Stimulated activated CD8-positive, alpha-beta memory T cell treated with anti-CD3 and anti-CD28 coated beads, Interleukin-4, amount 100 ng/mL, for 1 hour (primary cell): ENCODE measurements at places on chromosomes 4 and X.

DNA sequence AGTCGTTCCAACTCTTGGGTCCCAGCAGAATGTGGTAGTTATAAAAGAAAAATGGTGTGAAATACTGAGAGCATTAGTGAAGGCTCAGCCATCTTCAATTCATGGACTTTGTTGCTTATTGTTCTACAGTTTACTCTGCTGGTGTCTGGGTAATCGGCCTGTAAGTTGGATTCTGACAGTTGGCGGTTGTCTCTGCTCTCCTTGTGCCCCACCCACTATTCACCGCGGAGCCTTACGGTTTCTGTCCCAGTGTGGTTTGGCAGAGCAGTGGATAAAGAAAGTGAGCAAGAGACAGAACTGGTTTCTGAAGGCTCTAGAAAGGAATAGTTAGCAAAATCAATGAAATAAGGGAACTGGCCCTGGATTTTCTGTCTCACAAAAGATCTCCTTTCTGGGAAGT is 9.1 kb downstream of the LONRF3 start:
- DNase-seq: no peak

GRCh38 chr4:77751764-77752163 is 67.4 kb downstream of the CNOT6L start:
- DNase-seq: no peak

GRCh38 chrX:54509400-54509799 is 13.4 kb upstream of the FGD1 start:
- DNase-seq: no peak

DNA sequence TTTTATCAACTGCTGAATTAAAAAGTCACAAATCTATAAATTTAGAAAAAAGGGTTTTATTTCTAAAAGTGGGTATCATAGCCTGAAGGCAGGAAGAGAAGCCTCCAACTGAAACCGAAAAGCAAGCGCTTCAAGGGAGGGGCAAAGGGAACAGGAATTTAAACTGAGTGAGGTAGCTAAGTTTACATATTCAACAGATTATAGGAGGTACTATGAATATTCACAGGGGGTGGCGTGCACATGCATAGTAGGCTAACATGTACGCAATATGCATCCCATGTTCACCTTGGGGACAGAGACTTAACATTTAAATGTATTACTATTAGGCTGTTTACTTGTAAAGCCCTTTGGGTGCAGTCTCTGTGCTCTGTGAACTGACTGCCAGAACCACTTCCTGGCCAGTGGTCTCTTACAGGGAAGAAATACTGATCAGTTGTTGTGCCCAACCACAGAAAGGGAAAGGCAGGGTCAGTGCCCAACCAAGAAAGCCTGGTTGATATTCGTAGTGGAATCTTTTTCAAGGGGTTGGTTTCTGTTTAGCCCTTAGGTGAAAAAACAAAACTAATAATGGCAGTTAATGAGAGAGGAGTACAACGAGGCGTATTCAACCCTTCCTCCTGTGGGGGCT is 168.7 kb upstream of the GALNTL6 start:
- DNase-seq: no peak

GRCh38 chrX:52577464-52578173 is 60.8 kb upstream of the XAGE1B start:
- no peak for DNase-seq

DNA sequence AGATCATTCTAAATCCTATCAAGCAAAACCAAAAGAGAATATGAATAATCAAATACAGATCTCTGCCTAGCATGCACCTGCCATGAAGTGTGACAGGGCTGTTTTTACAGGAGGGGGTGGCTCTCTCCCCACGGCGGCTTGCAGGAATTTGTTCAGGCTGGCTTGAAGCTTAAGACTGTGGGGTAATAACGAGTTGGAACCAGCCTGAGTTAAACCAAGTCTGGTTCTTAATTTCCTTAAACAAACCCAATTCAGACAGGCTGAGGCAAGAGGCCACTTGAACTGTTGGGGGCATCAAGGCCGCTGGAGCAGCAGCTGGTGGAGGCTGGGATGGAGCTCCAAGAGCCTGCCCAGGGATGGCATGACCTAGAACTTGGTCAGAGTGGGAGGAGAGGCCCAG is 45.1 kb upstream of the LGI2 start:
- DNase-seq: no peak

GRCh38 chr4:152524427-152524826 is 11.5 kb downstream of the FBXW7 start:
- DNase-seq: no peak

- no peak for DNase-seq
These were observed 233.2 kb downstream of the ARHGAP10 start for GRCh38 chr4:147965056-147965455.

GRCh38 chr4:77434299-77435092 is 171.1 kb upstream of the CXCL13 start:
- no peak for DNase-seq

- DNase-seq: no peak
These were observed 115.2 kb upstream of the AGA start for GRCh38 chr4:177557416-177557815.

DNA sequence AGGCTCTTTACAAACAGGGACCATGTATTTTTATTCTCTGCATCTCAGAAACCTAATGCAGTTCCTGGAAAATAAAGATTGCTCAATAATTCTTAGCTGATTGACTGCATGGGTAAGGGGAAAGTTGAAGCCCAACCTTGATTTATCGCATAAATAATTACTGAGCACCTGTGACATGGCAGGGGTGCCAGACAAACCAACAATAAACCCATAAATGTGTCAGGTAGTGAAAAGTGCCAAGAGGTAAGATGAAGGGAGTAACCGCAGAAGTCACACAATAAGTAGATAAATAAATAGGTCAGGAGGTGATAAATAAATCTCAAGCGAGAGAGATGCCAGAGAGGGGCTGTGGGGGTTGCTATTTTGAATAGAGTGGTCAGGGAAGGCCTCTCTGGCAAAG is 20.1 kb upstream of the AP1S2 start:
- no peak for DNase-seq

GRCh38 chr4:127698789-127699200 is 31.4 kb upstream of the SLC25A31 start:
- DNase-seq: no peak

DNA sequence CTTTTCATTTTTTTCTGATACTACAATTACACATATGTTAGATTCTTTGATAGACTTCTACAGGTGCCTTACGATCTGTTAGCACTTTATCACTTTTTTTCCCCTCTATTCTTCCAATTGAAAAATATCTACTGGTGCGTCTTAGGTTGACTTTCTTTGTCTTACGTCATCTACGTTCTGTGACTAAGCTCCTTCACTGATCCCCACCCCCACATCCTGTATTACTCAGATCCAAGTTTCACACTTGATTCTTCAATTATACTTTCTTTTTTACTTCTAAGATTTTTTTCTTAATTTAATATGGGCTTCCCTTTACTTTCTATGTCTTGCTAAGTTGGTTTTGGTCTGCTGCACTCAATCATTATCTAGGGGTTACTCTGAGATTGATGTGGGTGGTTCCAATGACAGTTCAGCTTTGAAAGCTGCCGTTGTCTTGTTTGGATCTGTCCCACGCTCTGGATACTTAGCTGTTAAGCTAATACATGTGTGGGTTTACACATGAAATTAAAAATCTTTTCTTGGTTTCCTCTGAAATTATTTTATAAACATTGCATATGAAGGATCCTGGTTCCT is 1321.1 kb downstream of the RAPGEF2 start:
- no peak for DNase-seq

- DNase-seq: no peak
These were observed 529.1 kb upstream of the PCDH10 start for GRCh38 chr4:132619968-132620367.

DNA sequence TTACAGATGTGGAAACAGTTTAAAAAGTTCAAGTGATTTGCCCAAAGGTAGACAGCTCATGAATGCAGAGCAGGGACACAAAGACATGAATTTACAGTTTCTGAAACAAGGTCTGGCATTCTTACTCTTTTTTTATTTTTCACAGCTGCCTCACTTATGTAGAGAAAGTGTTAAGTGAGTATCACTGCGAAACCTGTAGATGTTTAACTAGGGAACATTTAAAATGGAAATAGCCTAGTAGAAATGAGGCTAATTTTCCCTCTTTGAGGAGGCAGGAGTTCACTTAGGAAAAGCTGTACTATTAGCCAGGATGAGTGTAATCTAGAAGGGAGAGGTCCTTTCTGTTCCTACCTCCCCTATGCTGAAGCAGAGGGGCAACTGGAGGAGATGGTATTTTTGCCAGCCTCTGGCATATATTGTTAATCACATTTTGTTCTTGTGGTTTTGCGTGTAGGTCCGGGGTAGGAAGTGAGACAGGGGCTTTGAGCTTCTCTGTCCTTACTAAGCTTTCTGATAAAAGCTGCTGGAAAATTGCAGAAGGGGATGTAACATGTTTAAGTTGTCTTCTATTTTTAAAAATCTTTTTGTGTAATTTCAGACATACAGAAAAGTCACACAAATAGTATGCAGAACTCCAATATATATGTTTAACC is 492.8 kb upstream of the NR3C2 start:
- no peak for DNase-seq

- DNase-seq: no peak
These were observed 19.5 kb upstream of the NFXL1 start for GRCh38 chr4:47933840-47934239.

GRCh38 chrX:14051416-14051815 is 21.7 kb upstream of the GEMIN8 start:
- no peak for DNase-seq

GRCh38 chrX:120769576-120770341 is 105.9 kb downstream of the CT47B1 start:
- no peak for DNase-seq

DNA sequence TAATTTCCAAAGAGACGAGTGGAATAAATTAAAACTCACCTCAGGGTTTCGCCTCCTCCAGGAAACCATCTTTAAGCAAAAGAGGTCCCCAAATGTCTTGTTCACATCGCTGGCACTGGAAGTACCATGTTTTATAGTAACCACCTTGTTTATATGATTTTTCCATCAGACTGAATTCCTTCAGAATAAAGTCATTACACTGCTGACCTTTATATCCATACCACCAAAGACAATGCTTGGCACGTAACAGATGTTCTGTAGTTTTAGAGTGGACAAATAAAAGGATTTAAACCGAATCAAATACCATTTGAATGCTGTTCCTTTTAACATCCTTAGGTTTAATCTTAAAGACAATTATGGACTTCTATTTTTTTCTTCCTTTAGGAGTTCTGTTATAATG is 4.7 kb downstream of the NUDT6 start:
- DNase-seq: no peak

- DNase-seq: no peak
These were observed 61.6 kb upstream of the DHX15 start for GRCh38 chr4:24645765-24646550.

DNA sequence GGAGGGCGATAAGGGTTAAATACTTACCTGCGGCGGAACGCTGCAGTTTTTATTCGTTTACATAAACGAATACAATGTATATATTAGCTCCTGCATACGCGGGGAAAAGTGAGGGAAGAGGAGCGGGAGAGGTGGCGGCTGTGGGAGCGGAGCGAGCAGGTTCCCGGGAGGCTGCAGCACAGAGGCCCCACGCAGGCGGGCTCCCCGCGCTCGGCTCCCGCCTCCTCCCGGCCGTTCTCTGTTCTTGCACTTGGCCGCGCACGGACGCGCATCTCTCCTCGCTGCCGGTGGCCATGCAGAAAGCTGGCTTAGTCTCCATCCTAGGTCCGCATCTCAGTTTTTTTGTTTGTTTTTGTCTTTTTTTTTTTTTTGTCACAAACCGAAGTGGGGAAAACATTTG is 340.4 kb upstream of the FAT1 start:
- no peak for DNase-seq

DNA sequence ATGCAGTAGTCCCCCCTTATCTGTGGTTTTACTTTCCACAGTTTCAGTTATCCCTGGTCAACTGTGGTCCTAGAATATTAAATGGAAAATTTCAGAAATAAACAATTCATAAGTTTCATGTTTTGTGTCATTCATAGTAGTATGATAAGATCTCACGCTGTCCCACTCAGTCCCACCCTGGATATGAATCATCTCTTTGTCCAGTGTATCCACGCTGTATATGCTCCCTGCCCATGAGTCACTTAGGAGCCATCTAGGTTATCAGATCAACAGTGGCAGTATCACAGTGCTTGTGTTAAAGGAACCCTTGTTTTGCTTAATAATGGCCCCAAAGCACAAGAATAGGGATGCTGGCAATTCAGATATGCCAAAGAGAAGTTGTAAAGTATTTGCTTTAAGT is 16.2 kb upstream of the SYTL4 start:
- DNase-seq: no peak

GRCh38 chr4:3493720-3494461 is 30.8 kb downstream of the DOK7 start:
- no peak for DNase-seq

DNA sequence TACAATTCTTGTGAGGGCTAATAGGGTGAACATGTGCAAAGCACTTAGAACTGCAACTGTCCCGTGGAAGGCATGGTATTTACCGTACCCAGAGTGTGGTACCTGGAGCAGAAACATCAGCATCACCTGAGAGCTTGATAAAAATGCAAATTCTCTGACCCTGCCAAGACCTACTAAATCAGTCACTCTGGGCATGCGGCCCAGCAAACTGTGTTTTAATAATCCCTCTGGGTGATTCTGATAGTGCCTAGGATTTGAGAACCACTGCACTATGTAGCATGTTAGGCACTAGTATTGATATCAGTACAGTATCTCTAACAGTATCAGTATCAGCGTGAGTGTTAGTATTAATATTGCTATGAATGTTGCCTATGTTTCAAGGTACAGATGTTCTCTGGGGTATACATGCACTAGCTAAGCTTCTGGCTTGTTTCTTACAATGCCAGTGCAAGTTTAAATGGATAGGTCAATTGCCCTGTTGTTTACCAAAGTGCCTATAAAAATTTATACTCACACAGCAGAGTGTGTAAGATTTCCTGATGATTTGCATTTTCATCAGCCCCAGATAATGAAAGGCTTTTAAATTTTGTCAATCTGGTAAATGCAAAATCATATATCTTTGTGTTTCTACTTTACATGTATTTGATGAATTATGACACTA is 354.0 kb downstream of the HS3ST1 start:
- no peak for DNase-seq

DNA sequence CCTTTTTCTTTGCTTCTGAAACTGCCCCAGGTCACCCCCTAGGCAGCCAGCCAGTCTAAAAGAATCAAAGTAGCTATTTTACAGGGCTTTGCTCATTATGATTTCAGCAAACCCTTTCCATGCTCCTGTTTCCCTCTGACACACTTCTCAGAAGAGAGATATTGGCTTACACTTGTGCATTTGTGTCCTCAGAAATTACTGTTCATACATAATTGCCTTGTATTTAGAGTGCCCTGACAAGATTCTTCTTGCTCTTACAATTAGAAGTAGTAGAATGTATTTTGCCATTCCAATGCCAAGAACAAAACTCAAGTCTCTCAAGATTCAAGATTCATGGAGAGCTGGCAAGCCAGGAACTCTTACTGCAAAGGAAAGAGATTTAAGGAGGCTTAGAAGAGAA is 531.0 kb upstream of the ZFP42 start:
- no peak for DNase-seq
